ENCODE measurements at places on chromosomes 2 and 18. TPM values are rescaled to one million over a fixed set of nuclear protein-coding genes. Genes with fewer than 3 reads are reported as not detected.
A peak's percentile ranks its signal among the peaks of the same experiment; 100 is the strongest.

DNA sequence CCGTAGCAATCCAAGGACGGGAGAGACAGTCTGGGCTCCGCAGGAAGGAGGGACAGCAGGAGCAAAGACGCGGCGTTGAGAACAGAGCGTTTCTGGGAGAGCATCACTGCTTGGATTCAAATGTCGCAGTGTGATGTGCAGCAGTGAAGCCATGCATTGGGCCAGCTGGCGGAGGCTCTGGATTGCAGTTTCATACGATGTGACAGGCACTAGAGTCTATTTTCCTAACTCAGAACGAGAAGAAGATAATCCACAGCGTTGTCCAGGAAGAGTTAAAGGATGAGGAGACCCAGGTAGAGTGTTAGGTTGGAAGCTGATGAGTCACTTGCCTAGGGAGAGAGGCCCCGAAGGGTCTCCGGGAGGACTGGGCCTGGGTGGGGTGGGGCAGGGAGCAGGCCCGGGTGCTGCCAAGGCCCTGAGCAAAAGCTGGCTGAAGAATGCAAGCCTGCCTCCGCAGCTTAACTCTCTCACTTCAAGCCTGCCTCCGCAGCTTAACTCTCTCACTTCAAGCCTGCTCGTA, 17.7 kb upstream of the SEMA4C start:
- DNase-seq, result no peak
- peaks cover 35% of the 10 kb centered on the region for H3K4me1 ChIP-seq
- H3K27me3 ChIP-seq, result no peaks in the 10 kb centered on the region
- H3K36me3 ChIP-seq, result no peaks in the 10 kb centered on the region
- no peak overlapping the region for H3K4me3 ChIP-seq
- H3K27ac ChIP-seq, result peak overlapping the region; percentile 85

- no peak for DNase-seq
- H3K4me1 ChIP-seq, result no peaks in the 10 kb centered on the region
- H3K27me3 ChIP-seq, result no peaks in the 10 kb centered on the region
- no peak overlapping the region for H3K27ac ChIP-seq
- no peak overlapping the region for H3K4me3 ChIP-seq
Measured at GRCh38 chr18:61543518-61543917, 210.3 kb downstream of the CDH20 start.

DNA sequence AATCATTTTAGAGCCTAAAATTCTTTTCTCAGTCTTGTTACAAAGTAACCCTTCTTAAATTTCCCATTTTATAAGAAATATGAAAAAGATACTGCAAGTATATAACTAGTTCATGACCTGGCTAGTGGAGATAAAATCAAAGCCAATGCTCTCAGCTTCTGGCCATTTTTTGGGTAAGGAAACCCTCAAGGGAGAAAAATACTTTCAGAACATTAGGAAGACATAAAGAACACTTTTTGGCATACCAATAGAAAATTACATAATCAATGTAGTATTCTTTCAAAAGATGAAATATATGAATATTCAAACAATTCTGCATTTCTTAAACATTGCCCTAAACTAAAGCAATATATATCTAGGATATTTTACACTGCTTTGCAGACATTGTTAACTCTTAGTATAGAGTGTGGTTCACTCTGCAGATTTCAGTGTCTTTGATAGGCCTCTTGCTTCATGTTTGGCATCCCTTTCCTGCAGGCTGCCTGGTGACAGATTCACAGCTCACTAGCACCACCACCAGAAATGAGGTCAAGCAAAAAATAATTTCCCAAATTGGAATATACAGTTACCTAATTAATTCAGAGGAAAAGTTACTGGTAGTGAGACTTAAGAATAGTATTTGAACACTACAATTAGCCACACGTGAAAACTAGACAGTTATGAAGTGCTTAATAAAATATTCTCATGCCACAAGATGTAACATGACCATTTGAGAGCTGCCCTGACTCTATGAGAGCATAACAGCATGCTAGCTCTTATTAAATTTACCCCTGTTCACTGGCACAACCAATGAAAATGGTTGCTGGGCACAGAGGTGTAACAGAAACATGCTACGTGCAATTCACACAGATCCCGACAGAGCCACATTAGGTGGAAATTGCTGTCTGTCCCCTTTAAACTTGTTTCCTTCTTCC, 36.0 kb downstream of the PAIP2B start:
- H3K36me3 ChIP-seq, result no peaks in the 10 kb centered on the region
- no peak for DNase-seq
- no peaks in the 10 kb centered on the region for H3K4me1 ChIP-seq
- H3K27ac ChIP-seq, result no peak overlapping the region
- H3K4me3 ChIP-seq, result no peak overlapping the region

QPCT gene
- 12.5 TPM for total RNA-seq

DNA sequence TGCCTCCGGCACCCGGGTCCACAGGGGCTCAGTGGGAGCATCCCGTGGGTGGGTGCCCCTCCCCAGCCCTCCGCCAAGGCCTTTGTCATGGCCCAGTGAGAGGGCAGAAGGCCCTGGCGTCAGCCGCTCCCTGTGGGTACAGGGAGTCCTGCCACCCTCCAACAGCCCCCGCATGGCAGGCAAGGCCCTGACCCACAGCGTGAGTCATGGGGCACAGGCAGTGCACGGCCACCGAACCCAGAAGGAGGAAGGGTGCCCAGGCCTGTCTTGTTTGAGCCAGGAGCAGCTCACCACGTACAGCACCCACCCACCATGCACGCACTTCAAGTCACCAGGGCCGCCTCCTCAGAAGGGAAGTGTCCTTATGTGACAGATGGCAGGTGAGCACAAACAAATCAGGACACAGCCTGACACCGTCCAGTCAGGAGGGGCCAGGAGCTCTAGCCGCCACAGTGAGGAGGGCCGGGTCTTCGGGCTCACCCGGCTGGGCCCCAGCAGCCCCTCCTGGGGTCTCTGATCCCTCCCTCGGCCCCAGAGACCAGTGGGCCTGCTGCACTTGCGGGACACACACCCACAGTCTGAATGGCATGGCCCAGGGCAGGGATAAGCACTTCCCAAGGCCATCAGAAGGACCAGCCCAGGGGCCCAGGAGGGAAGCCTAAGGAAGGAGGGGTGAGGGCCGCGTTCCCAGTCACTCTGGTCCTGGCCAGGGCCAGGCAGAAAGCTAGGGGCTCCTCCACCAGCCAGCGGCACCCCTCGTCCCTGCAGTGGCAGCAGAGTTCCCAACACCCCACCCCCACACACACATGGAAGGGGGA, 25.8 kb downstream of the BIN1 start:
- H3K4me3 ChIP-seq, result peak overlapping the region; percentile 13
- H3K27me3 ChIP-seq, result no peaks in the 10 kb centered on the region
- no peak for DNase-seq
- peak overlapping the region; percentile 88 for H3K27ac ChIP-seq
- no peaks in the 10 kb centered on the region for H3K36me3 ChIP-seq
- H3K4me1 ChIP-seq, result peaks cover 16% of the 10 kb centered on the region

GPR45 gene
- not detected for total RNA-seq
